ENCODE measurements at places on chromosomes 4 and X.

DNA sequence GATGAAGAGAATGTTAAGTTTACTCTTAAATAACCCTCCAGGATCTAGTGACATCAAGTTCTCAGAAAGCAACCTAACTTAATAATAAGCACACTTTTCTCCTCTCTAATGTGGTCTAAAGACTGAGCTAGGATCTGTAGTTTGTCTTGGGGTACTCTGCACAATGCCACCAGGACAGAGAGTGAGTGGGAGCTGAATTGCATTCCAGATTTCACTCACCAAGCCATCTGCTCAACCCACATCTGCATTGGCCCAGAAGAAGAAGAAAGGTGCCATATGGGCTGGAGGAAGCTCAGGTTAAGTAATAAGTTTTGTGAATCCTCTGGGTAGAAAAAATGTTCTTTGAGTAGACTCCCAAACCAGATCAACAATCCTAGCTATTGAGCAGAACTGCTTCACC is 384.6 kb downstream of the PPP3CA start:
- no peak for DNase-seq

DNA sequence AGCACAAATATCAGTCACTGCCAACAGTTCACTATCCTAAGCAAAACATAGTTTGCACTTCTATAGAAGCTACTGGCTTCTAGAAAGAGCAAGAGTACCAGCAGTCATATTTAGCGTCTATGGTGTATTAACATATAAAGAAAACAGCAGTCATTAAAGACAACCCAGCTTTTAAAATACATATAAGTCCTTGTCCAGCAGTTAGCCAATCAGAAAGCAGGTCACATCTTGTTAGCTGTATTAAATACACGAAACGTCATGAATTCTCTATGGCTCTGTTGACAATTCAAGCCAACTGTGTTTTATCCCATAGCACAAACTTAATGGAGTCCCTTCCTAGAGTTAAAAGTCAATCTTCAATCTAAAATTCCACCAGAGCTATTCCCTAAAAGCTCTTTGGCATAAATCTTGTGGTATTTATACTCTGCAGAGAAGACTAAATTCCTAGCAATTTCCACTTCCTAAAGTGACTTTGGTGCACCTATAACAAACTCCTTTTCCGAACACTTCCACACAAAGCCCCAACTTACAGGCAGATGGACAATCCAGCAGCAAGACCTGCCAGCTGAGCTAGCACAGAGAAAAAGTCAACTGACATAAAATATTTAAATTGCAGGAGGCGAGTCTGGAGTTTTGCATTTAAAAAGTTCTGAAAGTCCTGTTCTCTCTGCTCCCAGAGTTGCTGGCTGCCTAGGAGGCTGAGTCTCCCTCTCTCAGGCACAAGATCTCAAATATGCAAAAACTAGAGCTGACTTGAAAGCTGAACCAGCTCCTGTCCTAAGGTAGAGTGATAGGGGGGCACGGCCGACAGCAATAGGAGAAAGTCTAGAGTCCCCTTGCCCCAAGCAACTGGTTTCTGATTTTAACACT is 1.3 kb downstream of the LDB2 start:
- DNase-seq: no peak

- DNase-seq: no peak
Observed at GRCh38 chr4:1500966-1501753, 94.9 kb upstream of the NKX1-1 start.

DNA sequence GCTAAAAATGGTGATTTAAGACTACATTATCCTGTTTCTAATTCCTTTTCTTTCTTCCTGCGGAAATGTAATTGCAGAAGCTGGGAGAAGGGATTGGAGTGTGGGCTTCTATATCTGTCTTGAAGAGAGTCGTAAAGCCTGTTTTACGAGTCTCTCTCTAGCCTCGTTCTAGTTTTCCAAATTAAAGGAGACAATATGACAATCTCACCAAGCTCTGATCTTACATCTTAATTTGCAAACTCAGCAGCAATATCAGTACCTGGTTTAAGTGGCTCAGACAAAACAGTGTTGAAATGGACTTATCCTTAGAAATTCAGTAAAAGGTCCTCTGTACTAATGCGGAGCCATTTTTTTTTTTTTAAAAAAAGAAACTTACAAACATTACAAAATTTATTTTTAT is 349.5 kb upstream of the HAND2 start:
- no peak for DNase-seq

DNA sequence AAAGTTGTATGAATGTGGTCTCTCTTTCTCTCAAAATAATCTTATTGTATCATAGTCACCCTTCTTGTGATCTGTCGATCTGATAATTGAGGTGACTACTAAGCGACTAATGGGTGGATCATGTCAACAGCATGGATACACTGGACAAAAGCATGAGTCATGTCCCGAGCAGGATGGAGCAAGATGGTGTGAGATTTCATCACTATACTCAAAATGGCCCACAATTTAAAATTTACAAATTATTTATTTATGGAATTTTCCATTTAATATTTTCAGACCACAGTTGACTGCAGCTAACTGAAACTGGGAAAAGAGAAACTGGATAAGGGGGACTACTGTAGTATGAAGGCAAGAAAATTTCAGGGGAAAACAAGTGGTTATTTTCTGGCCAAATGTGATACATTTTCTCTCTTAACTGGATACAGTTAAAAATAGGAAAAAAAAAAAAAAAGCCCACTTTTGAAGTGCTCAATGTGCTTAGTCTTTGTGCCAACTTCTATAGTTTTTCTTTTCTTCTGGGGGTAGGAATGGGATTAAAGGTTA is 25.3 kb downstream of the FAM241A start:
- no peak for DNase-seq

DNA sequence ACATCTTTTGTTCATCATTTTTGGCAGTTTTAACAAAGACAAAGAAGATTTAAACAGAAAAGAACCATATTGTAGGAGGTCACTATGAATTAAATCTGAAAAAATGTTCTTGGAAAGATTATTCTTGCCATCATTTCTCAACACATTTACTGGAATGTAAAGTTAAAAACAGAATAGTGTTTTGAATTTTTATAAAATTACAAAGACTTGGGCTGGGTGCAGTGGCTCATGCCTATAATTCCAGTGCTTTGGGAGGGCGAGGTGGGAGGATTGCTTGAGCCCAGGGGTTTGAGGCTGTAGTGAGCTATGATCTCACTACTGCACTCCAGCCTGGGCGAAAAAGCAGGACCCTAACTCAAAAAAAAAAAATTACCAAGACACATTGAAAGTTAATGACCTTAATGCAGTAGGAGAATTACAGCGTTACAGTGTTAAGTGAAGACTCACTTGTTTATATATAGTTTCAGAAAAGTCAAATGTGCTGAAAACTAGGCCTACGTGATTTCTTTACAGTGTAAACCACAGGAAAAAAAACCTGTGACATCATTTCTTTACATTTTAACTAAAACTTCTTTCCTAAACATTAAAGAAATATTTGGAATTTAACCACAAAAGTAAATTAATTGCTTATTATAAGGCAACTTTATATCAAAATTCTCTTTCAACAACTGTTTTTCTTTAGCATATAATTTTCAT is 7.9 kb downstream of the FAM13A start:
- DNase-seq: no peak

GRCh38 chrX:130296743-130297142 is 28.0 kb upstream of the ZNF280C start:
- no peak for DNase-seq

DNA sequence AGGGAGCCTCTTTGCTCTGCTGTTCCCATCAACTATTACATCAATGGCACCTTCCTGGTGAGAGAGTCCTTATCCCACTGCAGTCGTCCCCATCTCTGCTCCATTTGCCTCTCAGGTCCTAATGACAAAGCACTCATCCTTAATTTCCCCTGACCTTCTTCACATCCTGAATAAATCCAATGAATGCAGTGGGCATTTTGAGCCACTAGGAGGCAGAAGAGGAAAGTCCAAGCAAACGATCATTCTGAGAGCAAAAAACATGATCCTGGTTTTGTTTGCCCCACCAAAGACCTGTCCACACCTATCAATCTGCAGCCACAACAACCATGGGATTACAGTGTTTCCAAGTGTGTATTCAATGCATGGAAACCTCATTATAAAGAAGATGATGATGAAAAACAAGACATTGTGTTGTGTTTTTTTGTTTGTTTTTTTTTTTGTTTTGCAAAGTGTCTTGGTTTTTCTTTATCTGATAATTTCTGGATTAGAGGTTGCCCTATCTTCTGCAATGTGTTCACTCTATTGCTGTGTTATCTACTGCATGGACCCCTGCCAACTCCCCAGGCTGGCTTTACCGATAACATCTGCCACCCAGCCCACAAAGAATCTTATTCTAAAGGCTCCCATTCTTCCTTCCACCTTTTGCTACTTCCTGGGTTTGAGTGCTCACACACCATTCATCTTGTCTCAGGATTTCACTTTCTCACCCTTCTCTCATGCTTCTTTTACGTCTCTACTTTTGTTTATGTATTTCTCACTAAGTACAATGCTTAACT is 207.2 kb downstream of the NLGN4X start:
- DNase-seq: no peak

- no peak for DNase-seq
Observed at GRCh38 chr4:184019076-184019475, 114.0 kb downstream of the STOX2 start.

- no peak for DNase-seq
Observed at GRCh38 chr4:80963051-80963450, 67.5 kb upstream of the BMP3 start.

DNA sequence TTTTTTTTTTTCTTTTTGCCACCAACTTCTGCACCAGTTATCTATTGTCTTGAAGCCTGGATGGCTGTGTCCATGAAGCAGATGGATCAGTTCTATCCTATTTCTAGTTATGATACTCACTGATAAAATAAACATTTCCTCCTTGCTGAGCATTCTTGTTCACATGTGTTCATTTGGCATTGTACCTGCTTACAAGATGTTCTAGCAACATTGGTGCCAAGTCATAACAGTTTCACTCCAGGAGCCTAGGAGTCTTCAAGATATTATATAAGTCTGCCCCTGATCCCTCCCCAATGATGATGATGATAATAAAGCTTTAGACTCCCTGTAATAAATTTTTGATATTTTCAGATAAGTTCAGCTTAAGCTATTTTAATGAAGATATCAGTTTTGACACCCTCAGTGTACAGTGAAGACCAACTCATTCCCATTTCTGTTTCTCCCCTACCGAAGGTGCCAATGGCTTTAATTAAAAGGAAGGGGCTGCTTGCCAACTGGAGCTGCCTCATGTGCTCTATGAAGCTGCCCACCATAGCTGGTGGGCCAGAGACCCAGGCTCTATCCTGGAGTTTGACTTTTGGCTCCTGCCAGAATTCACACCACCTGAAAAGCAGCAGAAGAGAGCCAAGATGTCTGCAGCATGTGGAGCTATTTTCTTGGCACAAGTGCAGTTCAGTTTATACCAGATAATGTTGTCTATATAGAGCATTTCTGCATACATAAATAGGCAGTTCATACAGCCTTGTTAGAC is 265.4 kb upstream of the TET2 start:
- no peak for DNase-seq

DNA sequence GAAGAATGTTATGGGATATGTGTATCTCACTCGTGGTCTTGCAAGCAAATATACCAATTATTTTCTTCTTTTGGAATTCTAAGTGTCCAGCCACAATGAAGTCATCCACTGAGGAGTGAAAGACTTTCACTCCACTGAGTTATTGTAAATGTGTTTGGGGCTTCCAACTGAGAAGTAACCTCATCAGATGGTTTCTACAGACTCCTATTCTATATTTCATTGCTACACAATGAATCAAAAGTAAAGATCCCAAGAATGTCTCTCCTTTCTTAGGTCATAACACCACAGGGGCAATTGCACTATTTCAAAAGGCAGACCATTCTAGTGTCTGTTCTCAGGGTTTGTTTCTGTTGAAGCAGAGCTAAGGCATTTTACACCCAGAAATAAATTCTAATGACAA is 12.3 kb upstream of the VCX2 start:
- DNase-seq: no peak

- DNase-seq: no peak
Observed at GRCh38 chr4:89363786-89364185, 56.2 kb upstream of the GPRIN3 start.

GRCh38 chr4:121788896-121789295 is 12.2 kb upstream of the EXOSC9 start:
- no peak for DNase-seq

DNA sequence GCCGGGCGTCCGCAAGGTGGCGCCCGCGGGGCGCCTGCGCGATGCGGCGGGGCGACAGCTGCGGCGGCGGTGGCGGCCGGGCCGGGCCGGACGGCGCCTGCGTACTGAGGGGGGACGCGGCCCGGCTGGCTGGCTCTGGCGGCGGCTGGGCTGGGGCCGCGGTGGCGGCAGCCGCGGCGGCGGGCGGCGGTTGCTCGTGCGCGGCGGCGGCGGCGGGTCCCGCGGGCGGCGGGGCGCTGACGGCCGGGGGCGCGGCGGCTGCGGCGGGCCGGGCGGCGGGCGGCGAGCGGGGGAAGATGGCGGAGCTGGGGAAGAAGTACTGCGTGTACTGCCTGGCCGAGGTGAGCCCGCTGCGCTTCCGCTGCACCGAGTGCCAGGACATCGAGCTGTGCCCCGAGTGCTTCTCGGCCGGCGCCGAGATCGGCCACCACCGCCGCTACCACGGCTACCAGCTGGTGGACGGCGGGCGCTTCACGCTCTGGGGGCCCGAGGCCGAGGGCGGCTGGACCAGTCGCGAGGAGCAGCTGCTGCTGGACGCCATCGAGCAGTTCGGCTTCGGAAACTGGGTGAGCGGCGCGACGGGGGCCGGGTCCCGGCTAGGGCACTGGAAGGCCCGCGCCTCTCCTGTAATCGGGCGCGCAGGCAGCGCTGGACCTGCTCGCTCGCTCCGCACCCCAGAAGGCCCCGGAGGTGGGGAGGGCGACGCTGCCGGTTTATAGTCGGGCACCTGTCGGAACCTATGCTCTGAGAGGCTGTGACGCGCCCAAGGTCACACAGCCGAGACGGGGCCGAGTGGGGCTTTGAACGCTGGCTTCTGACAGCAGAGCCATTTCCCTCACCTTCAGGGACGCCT is at the start of gene TADA2B:
TSS of gene TADA2B (plus strand) at position 89 of the 853 bp plus-strand sequence. CDS start at position 297, 208 bp downstream.
- DNase-seq: peak; percentile 13

GRCh38 chrX:154020536-154021115 is 924 bp upstream of the IRAK1 start:
- no peak for DNase-seq

DNA sequence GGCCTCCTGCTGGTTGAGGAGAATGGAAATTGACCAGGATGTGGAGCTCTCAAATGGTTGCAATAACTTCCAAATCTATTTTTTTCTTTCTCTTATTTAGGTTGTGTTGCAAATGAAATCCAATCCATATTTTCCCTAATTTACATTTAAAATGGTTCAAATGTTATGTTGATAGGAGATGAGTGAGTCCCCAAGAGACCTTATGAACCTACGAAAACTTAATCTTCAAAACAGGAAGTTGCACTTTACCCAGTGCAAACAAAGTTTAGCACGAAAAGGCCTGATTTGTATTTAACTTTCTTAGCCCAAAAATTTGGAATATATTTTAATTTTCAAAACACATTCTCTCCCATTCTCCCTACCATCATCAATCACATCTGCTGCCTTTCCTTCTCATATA is 59.3 kb upstream of the NDP start:
- DNase-seq: no peak

DNA sequence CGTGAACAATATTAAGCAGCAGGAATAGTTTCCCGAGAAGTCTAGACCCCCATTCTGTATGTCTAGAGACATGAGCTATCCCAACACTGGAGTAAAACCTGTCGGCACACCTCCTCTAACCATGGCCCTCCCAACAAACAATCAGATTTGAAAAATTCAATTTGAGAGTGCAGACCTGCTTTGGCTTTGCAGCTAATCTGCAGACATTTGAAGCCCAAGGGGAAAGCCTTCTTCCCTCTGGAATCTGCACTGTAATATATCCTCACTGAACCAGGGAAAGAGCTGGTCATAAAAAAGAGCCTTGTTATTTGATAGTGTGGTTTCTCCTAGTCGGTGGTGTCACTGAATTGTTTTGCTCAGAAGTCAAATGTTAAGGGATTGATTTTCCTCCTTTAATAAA is 44.6 kb upstream of the KLHL34 start:
- DNase-seq: no peak
